ENCODE measurements at places on chromosomes 4 and X. TPM values are rescaled to one million over a fixed set of nuclear protein-coding genes. Genes with fewer than 3 reads are reported as not detected.

The CTSO gene
- 7.4 TPM for total RNA-seq

The COMMD8 gene
- 17.2 TPM for total RNA-seq

DNA sequence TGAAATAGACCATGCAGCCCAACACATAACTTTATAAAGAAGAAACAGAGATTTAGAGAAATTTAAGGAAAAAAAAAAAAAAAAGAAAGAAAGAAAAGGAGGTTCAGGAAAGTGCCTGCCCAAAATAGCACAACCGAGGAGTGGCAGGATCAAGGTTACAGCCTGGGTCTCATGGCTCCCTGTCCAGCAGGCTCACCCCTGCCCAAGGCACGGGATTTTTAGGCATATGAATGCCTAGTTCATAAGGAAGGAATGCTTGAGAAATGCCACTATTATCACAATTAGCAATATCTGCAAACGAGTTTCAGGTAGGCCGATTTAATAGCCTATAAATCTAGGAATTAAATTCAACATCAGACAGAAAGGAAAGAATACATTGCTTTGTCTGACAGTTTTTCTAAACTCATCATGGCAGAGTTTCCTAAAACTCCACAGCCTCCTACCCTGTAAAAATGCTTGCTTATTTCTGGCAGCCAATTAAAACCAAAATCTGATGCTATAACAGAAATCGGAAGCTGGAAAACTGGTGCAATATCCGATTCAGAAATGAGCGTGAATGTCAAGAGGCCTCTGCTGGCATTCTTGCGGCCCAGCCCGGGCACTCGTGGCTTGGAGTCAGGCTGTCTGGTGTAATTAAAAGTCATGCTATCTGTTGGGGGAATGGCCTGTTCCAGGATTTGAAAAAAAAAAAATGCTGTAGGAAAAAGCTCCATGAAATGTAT, 63.5 kb downstream of the GEMIN8 start:
- no peak for DNase-seq

The TMEM35A gene
- 0.16 TPM for total RNA-seq

DNA sequence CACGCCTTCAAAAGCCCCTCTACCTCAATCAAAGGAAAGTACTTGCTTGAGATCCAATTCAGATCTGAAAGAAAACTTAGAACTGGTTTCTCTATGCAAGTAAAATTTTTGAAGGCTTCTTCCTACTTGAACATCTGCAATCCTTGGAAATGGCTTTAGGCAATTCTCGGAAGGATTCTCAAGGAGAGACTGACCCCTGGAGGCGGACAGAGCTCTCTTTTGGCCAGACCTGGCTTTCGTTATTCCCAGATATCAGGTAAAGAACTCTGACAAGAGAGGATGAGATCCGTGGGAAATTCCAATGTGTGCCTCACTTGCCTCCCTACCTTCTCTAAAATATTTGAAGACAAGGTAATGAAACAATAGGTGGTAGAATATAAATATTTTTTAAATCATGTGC, 670.3 kb upstream of the FAM241A start:
- DNase-seq = no peak

DNA sequence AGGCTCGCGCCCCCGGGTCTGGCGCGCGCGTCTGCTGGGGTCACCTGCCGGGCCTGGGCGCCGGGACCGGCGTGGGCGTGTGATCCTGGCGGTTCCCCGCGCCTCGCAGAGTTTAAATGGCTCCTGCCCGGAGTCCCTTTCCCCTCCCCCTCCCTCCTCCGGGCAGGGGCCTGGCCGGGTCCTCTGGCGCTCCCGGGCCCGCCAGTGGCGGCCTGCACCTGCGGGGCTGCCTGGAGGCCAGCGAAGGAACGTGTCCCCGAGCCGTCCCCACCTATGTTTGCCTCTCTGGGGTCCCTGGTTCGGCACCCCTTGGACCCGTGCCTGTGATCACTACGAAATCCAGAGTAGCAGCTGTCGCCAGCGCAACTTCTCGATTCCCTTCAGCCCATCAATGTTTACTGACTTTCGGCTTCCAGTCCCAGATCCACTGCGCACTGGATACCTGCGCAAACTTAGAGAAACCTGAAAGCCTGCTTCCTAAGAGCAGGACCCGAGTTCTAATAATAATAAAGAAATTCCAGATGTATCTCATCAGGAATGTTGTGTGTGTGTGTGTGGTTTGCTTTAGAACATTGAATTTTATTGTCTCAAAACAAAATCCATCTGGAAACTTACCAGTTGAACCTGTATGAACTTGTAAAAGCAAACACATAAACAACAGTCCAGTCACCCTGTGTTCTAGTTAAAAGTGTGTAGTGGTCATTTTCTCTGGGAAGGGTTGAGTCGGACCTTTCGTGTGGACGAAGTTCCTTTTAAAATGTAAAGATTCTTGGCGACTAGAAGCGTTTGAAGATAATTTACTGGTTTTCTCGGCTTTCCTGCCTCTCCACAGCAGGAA, 788 bp downstream of the SHROOM2 start:
- no peak for DNase-seq

The PFKFB1 gene
- 0.16 TPM for total RNA-seq

The USP26 gene
- total RNA-seq = not detected

The HEPH gene
- total RNA-seq = 8.0 TPM

DNA sequence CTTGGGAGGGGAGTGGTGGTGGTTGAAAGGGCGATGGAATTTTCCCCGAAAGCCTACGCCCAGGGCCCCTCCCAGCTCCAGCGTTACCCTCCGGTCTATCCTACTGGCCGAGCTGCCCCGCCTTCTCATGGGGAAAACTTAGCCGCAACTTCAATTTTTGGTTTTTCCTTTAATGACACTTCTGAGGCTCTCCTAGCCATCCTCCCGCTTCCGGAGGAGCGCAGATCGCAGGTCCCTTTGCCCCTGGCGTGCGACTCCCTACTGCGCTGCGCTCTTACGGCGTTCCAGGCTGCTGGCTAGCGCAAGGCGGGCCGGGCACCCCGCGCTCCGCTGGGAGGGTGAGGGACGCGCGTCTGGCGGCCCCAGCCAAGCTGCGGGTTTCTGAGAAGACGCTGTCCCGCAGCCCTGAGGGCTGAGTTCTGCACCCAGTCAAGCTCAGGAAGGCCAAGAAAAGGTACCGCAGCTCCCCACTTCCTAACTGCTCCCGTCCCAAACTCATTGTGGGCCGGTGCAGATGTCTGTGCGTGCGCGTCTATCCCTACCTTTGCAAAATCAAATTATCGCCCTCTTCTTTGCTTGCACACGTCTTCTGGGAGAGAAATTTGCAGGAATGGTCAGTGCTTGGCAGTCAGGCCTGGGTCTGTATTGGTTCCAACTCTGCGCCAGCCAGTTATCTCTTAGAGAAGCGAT, 533 bp downstream of the IL15 start:
- peak; percentile 69 for DNase-seq

- DNase-seq = no peak
Measured at GRCh38 chr4:80094191-80094590, 21.2 kb upstream of the ANTXR2 start.

DNA sequence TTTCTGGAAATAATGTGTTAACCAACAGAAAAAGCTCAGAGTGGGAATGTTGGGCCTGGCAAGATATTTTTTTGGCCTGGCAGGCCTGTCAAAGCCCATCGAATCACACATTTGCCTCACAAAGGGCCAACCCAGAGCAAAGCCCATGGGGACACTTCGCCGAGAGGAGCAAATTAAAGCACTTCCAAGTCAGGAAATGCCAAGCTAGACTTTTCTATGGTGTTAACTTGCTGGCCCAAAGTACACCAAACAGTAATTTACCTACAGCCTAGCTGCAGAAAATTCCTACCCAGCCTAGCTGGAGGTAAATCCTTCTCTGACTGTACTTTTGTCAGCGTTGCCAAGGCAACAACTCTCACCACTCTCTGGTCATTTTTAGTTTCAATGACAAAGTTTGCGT, 288.6 kb upstream of the LDB2 start:
- no peak for DNase-seq

- no peak for DNase-seq
Measured at GRCh38 chrX:132677233-132677716, 188.4 kb upstream of the MBNL3 start.

The TCEAL2 gene
- not detected for total RNA-seq

DNA sequence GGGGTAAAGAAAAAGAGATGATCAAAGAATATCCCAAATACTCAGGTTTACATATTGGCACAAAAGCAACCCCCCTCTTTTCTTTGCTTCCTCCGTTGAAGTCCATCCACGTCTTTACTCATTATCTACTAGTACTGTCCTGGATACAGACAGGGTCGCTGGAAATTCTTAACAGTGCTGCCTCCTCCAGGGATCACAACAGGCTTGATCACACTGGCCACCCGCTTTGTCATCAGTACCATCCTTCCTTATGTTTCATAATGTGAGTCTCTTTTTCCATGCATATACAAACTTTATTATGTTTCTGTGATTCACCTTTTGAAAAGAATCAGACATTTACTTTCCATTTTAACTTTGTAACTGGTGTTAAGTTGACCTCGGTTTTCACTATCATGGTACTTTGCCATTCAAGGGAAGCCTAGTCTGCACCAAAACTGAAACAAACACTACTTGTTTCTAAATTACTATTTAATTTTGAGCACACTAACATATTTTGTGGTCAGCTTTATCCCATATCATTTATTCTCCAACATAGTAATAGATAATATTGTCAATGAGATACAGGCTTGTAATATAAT, 387.5 kb upstream of the PPP1R2C start:
- no peak for DNase-seq

Data from Right ventricle myocardium inferior (tissue), 1 donor.